ENCODE measurements at places on chromosomes 7 and 10. TPM values are rescaled to one million over a fixed set of nuclear protein-coding genes. Genes with fewer than 3 reads are reported as not detected.

DNA sequence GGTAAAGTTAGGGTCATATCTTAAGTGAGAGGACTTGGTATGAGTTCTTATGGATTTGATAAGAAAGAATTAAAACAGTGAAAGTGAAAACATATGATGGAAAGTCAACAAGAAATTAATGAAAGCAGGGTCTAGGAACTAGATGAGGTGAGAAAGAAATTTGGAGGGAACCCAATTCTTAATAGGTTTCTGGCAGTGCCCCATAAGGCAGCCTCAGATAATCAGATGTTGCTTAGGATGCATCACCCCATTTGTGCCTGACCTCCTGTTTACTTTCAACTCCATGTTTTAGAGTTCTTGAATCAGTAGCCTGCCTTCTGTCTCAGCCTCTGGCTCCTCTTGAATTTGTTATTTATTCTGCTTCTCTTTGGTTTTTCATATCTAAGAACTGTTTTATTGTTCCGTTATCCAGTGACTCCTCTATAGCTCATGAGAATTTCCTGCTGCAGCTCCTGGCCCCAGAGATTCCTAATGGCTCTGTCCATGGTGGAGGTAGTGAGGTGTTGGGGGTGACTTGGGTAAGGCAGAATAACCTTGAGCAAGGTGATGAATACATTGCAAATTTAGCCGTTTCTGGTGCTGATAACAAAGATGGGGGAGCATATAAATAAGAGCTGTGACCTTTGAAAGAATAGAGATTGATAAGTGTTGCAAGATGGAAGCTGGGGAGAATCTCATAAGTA is 17.6 kb downstream of the ITGB8 start:
- DNase-seq = no peak
- H3K36me3 ChIP-seq = no peaks in the 10 kb centered on the region
- no peaks in the 10 kb centered on the region for H3K27me3 ChIP-seq
- no peaks in the 10 kb centered on the region for H3K4me1 ChIP-seq
- no peak overlapping the region for H3K4me3 ChIP-seq

ENKUR gene
- total RNA-seq = not detected

LRRC4 gene
- total RNA-seq = 13.4 TPM

GRCh38 chr7:92632791-92633190 is 42.6 kb upstream of the FAM133B start:
- no peak for DNase-seq
- no peak overlapping the region for H3K27ac ChIP-seq
- peaks cover 4% of the 10 kb centered on the region for H3K4me1 ChIP-seq

DNA sequence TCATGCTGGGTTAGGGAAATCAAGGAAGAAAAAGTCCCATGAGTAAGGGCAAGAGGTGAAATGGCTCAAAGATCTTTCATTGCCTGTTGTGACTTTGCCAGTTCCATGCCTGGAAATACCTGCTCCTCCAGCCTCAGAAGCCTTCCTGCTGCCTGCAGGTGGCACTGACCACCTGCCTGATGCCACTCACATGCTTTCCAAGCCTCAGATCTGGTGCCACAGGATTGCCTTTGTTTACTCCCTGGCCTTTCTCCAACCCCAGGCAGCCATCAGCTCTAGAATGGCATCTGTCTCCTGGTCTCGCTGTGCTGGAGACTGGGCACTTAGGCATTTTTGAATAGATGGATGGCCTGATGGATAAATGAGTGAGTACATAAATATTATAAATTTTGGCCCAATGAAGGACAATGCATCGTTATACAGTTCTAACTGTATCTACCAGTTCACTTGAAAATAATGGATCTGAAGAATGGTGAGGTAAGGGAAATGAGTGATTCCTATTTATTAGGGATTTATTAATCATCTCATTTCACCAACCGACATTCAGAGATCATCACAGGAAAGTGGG is 657.2 kb downstream of the INHBA start:
- no peak overlapping the region for H3K27ac ChIP-seq
- peak; percentile 31 for DNase-seq
- no peaks in the 10 kb centered on the region for H3K27me3 ChIP-seq
- H3K4me1 ChIP-seq = no peaks in the 10 kb centered on the region
- no peaks in the 10 kb centered on the region for H3K36me3 ChIP-seq

DNA sequence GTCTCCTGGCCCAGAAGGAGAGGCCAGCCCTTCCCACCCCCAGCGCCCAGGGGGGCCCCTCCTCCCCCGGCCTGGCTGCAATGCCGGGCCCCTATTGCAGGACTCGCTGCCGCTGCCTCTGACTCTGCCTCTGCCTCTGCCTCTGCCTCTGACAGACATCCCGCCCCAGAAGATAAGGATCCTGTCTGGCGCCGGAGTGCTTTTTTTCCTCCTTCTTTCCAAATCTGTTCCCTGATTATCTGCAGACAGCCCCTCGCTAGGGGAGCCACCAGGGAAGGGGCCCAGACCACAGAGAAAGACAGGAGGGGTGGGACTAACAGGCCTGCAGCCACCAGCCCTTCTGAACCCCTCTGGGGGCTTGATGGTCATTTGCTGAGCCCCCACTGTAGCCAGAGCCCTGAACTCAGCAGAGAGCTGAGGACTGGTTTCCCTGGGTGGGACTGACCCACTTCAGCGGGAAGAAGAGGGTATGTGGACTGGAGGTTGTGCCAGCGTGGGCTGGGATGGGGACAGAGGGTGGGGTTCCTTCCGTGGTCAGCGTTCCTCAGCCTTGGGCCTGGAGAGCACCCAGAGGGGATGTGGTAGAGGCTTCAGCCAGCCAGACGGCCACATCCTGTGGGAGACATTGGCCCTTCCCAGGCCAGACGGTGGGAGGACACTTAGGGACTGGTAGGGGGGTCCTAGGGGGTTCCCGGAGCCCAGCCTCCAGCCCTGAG is 22.8 kb downstream of the UNC5B start:
- H3K27ac ChIP-seq = no peak overlapping the region
- no peak for DNase-seq
- no peaks in the 10 kb centered on the region for H3K36me3 ChIP-seq
- H3K4me1 ChIP-seq = peaks cover 7% of the 10 kb centered on the region
- no peak overlapping the region for H3K4me3 ChIP-seq

DNA sequence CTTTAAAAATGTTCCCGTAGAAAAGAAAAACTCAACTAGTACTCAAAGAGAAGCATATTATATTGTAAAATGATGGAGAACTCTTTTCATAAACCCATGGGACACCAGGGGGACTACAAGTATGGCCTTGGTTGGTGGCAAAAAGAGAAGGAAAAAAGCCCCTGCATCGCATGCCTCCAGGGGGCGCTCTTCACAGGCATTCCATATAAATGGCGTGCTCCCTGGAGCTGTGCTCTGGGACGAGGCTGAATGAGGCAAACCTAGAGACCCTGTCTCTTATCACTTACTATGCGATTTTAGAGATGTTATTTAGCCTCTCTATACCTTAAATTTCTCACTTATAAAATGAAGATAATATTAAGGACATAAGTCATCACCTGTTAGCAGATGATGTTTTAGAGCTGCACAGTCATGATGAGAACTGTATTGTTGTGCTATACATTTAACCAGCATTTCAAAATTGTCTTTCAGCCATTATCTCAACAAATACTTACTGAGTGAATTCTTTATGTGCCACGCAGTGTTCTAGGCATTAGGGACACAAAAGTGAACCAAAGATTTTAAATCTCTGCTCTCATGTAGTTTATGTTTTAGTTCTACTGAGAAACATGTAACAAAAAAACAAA is 105.8 kb downstream of the ARHGAP21 start:
- no peaks in the 10 kb centered on the region for H3K27me3 ChIP-seq
- no peak overlapping the region for H3K27ac ChIP-seq
- H3K4me3 ChIP-seq = no peak overlapping the region
- peak; percentile 60 for DNase-seq

CALML3 gene
- not detected for total RNA-seq

BMPR1A gene
- total RNA-seq = 129 TPM

GRCh38 chr7:140435252-140435895 is 31.5 kb downstream of the RAB19 start:
- H3K4me3 ChIP-seq = no peak overlapping the region
- H3K27ac ChIP-seq = no peak overlapping the region
- no peaks in the 10 kb centered on the region for H3K36me3 ChIP-seq

STOX1 gene
- total RNA-seq = 2.5 TPM

HACD1 gene
- total RNA-seq = 30.8 TPM

VPS37D gene
- 3.8 TPM for total RNA-seq

DNA sequence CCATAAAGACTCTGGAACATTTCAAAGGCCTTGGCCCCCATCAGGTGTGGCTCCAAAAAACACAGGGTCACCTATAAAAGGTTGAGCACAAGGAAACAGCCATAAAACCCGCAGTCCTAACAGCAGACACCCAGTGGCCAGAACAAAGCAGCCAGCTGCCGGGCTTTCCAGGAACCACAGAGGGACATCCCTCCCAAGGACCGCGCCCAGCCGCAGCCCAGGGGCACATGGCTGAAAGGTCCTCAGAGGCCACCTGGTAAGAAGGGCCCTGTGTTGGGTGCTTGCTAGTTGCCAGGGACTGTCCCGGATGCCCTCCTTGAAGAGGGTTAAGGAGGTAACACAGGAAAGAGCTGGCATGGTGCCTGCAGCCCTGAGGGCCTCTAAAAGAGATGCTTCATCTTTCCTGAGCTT is 32.7 kb downstream of the KCNMA1 start:
- peaks cover 2% of the 10 kb centered on the region for H3K4me1 ChIP-seq
- H3K27ac ChIP-seq = no peak overlapping the region
- no peak for DNase-seq

Data from H1 (cell line).